ENCODE measurements at places on chromosomes 1 and 21. TPM values are rescaled to one million over a fixed set of nuclear protein-coding genes. Genes with fewer than 3 reads are reported as not detected.

The OR2T29 gene
- not detected for polyA plus RNA-seq

The LIN28A gene
- not detected for polyA plus RNA-seq

The LCE1B gene
- not detected for polyA plus RNA-seq

The KIRREL1 gene
- 3.5 TPM for polyA plus RNA-seq

The OPTC gene
- polyA plus RNA-seq, result not detected

The TMEM82 gene
- not detected for polyA plus RNA-seq

The FCGR1A gene
- 9.6 TPM for polyA plus RNA-seq

The E2F2 gene
- polyA plus RNA-seq, result 0.16 TPM

The LCE6A gene
- not detected for polyA plus RNA-seq

The LCE5A gene
- polyA plus RNA-seq, result not detected

The AMY1A gene
- polyA plus RNA-seq, result not detected

The CENPL gene
- polyA plus RNA-seq, result 2.2 TPM

The PSMB4 gene
- polyA plus RNA-seq, result 348 TPM

The LCE1E gene
- polyA plus RNA-seq, result not detected

The SLAMF7 gene
- 0.34 TPM for polyA plus RNA-seq

The PADI1 gene
- not detected for polyA plus RNA-seq

The SLC45A3 gene
- polyA plus RNA-seq, result 1.7 TPM

The PM20D1 gene
- polyA plus RNA-seq, result 0.10 TPM

The BECN2 gene
- not detected for polyA plus RNA-seq

The KCNH1 gene
- polyA plus RNA-seq, result 0.15 TPM

The TRIM46 gene
- 0.16 TPM for polyA plus RNA-seq

The SPATA46 gene
- polyA plus RNA-seq, result not detected

All from adipose tissue (tissue), 3 donors.